HepG2 (cell line): ENCODE measurements at places on chromosomes 3 and 15. TPM values are rescaled to one million over a fixed set of nuclear protein-coding genes. Genes with fewer than 3 reads are reported as not detected.

Gene MYZAP
- polyA plus RNA-seq = not detected in 2 replicates

Gene ACAP2
- polyA plus RNA-seq = 5.6 and 7.3 TPM in 2 replicates

Gene CPNE9
- polyA plus RNA-seq = 0.14 and 0.20 TPM in 2 replicates

Gene B3GALNT1
- polyA plus RNA-seq = not detected in 2 replicates

Gene FBLN2
- polyA plus RNA-seq = 0.04 TPM in 1 of 2 replicates, not detected in the other

Gene ZNF502
- polyA plus RNA-seq = not detected in 2 replicates

Gene SAMMSON
- not detected in 2 replicates for polyA plus RNA-seq

Gene PLSCR5
- 0.22 and 0.50 TPM in 2 replicates for polyA plus RNA-seq

Gene C15orf62
- polyA plus RNA-seq = 1.0 and 1.1 TPM in 2 replicates

Gene GOLGA6B
- 0.04 TPM in 1 of 2 replicates, not detected in the other for polyA plus RNA-seq

Gene TJP1
- polyA plus RNA-seq = 24.7 and 27.1 TPM in 2 replicates

Gene SLC28A1
- polyA plus RNA-seq = 5.8 and 8.6 TPM in 2 replicates
